Tibial nerve (tissue), 4 donors: ENCODE measurements at places on chromosomes 7 and 10.

DNA sequence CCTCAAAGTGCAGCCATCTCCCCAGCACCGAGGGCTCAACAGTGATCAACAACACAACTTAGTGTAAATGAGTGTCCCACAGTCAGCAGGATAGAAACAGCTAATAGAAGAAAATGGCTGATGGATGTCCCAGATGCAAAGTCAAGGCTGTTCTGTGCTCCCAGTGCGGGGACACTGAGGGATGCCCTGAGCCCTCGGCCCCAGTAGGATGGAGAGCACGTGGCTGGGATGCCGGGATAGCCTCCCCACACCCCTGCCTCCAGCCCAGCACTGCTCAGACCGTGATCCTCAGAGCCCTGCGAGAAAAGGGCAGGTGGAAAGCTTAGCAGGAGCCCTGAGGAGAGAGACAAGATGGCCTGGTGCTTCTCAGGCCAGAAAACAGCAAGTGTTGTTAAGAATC, 243.9 kb upstream of the TCERG1L start:
- no peak for DNase-seq

DNA sequence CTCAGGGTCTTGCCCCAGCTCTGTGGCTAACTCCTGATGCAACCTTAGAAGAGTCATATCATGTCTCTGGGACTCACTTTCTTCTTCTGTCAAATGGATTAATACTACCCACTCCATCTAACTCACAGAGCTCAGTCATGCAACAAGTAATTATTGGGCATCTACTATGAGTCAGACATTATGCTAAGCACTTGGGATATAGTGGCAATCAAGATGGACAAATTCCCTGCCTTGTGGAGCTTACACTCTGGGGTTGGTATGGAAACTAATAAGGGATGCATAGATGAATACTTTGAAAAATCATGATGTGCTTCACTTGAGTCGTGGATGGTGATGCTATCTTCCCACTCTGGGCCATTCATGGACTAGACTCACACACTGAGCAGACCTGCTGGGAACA, 88.9 kb downstream of the KCNMA1 start:
- no peak for DNase-seq

DNA sequence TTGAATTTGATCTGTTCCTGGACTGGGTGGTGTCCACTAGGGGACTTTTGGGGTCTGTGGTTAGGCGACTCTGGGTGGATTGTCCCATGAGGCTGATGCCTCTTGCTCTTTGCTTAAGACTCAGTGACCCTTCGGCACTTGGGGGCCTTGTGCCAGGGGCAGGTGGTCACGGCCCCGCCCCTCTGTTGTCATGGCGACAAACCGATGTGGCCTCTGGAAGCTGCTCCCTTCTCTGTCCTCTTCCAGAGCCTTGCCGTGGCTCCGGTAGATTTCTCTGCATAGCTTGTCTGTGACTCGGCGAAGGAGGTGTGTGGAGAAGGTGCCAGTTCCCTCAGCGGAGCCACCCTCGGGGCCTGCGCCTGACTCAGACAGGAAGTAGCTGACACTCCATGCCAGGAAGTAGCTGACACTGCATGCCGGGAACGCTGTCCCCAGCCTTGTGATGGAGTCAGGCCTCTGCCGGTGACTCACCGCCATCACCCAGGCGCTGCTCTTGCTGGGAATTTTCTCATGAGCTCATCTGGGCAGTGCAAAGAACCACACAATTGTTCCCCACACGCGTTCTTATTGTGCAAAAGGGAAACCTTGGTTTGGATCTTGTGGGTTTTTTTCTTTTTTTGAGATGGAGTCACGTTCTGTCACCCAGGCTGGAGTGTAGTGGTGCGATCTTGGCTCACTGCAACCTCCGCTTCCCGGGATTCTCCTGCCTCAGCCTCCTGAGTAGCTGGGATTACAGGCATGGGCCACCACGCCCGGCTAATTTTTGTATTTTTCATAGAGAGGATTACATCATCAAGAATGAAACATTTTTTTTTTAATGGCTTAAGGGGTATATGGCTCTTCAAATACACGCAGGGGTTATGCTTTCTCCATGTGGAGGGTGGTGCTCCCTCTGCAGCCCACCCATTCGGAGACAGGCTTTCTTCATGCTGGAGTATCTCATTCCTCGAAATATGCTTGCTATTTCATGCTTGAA, 72.6 kb downstream of the PFKFB3 start:
- DNase-seq, result peak; percentile 84

DNA sequence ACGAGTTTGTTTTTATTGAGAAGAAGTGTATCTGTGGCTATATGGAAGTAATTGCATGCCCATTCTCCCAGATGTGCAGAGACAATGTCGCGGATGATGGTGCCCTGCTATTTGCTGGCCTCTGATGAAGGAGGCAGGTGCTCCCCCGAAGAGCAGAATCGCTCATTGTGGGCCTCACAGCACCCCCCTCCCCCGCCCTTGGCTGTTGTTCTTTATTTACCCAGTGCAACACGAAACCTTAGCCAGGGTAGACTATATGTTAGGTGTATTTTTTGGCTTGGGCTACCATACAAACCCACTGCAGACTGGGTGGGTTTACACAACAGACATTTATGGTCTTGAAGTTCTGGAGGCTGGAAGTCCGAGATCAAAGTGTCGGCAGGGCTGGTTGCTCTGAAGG, 3.4 kb upstream of the ADCY1 start:
- DNase-seq, result no peak

- DNase-seq, result no peak
Observed at GRCh38 chr10:128103229-128103714, 23.0 kb downstream of the MKI67 start.

GRCh38 chr10:124578231-124579010, 116.8 kb downstream of the LHPP start:
- DNase-seq, result no peak

- no peak for DNase-seq
Observed at GRCh38 chr10:34800624-34801023, 14.5 kb downstream of the PARD3 start.

GRCh38 chr10:123570051-123570897, 95.9 kb upstream of the GPR26 start:
- no peak for DNase-seq

- no peak for DNase-seq
Observed at GRCh38 chr10:120156614-120157274, 264.2 kb downstream of the SEC23IP start.

DNA sequence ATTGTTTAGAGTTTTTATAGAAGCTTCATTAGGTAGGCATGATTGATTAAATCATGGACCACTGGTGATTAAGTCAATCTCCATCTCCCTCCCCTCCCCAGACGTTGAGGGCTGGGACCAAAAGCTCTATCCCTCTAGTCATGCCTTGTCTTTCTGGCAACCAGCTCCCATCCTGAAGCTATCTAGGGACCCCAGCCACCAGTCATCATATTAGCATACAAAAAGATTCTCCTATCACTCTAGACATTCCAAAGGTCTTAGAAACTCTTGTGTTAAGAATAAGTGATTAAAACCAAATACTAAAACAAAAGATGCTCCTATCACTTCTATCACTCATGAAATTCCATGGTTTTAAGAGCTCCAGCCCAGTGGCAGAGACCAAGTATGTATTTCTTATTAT, 178.2 kb downstream of the RAPGEF5 start:
- DNase-seq, result no peak

GRCh38 chr10:89526358-89526757, 9.0 kb downstream of the SLC16A12 start:
- no peak for DNase-seq

- no peak for DNase-seq
Observed at GRCh38 chr7:131032786-131033185, 294.9 kb upstream of the MKLN1 start.

- DNase-seq, result no peak
Observed at GRCh38 chr10:126387041-126387921, 996 bp downstream of the ADAM12 start.

DNA sequence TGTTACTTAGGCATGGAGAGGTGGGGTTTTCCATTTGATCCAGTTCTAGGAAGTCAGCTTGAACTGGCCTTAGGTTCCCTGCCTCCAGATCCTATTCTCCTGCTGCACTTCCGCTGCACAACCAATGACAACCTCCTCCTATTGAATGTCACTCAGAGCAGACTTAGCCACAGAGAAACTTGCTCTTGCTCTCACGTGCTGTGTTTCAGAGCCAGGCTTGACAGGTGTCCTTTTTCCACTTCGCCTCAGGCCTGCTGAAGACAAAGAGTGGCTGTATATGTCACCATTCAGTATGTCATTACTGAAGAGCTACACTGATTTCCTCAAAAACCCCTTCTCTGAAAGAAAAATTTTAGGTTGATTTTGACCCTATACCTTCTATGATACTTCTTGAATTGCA, 115.4 kb upstream of the ETV1 start:
- DNase-seq, result no peak

- peak; percentile 0 for DNase-seq
Observed at GRCh38 chr10:129511086-129511485, 44.0 kb downstream of the MGMT start.

- DNase-seq, result no peak
Observed at GRCh38 chr10:31866118-31866670, 62.4 kb downstream of the ARHGAP12 start.

DNA sequence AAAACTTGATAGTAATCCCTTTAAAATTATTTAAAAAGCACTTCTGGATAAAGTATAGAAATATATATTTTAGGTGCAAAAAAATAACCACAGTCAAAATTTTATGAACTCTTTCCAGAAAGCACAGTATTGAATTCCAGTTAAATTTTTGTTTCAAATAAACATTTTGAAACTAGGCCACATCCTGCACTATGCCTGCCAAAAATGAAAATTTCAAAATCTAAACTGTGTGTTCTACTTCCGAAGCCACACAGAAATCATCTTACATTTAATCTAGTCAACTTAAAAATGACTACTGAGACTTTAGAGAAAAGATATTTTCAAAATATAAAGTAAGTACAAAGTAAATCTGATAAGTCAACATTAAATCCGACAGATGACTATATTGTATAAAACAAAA, 50.0 kb downstream of the MAGI2 start:
- no peak for DNase-seq

- DNase-seq, result no peak
Observed at GRCh38 chr7:36677769-36678437, 46.4 kb downstream of the AOAH start.

DNA sequence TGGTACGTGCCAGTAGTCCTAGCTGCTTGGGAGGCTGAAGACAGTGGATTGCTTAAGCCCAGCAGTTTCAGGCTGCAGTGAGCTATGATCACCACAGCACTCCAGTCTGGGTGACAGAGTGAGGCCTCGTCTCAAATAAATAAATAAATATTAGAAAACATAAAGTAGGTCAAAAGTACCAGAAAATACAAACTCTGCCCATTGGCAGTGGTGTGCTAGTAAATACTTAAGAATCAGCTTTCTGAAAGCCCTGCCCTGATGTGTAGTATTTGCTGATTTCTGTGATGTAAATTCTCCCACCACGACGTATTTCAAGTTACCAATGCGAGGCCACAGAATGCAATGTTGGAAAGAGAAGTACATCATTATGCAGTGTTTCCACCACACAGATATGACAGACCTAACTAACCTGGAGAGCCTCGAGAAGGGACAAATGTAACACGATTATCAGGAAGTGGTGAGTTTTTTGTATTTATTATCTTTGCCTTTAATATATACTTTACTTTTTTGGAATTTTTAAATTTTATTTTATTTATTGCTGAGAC, 11.8 kb upstream of the MAP3K8 start:
- DNase-seq, result no peak

DNA sequence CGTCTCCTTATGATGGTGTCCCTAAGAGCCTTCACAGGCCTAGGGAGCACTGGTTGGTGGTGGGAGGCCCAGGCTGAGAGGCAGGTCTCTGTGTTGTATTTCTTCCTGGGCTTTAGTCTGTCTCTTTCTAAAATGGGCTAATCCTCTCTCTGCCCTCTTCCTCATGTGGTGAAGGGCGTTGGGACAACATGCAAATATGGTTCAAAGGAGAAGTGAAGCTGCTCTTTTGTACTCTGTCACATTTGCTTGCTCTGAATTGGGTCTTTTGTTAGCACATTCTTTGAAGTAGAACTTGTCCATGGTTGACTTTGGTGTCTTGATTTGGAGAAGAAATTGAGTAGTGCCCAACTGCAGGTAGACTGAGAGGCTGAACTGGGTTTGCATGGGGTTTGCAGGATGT, 814 bp downstream of the HK1 start:
- no peak for DNase-seq

DNA sequence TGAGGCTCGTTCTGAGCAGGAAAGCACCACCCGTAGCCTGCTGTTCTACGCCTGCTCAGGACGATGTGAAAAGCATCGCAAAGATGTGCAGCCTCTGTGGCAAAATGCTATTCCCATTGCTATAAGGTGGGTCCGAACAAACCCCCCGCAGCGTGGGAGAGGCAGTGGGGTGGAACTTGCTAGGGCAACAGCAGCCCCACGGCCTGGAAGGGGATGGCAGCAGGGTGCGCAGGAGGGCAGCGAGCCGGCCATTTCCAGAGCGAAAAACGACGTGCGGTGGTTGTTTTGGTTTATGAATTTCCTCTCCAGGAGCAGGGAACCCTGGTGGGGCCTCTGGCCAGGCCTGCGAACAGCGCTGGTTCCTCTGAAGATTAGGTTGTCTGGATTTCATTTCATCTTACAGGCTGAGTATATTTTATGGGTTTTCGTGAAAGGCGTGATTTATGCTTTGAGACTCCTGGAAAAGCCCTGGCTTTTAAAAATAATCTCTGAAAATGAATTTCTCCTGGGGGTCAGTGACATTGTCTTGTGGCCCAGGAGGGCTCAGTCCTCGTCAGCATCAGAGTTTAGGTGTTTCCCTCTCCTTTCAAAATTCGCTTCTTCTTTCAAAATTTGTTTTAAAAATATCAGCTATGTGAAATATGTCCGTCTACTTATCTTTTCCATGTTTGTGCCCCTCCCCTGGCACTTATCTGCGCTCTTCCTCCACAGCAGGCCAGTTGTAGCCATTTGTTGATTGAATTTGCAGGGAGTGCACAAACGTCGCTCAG, 42.3 kb upstream of the UBE3C start:
- no peak for DNase-seq

- no peak for DNase-seq
Observed at GRCh38 chr10:100934084-100934659, 21.4 kb downstream of the SLF2 start.

DNA sequence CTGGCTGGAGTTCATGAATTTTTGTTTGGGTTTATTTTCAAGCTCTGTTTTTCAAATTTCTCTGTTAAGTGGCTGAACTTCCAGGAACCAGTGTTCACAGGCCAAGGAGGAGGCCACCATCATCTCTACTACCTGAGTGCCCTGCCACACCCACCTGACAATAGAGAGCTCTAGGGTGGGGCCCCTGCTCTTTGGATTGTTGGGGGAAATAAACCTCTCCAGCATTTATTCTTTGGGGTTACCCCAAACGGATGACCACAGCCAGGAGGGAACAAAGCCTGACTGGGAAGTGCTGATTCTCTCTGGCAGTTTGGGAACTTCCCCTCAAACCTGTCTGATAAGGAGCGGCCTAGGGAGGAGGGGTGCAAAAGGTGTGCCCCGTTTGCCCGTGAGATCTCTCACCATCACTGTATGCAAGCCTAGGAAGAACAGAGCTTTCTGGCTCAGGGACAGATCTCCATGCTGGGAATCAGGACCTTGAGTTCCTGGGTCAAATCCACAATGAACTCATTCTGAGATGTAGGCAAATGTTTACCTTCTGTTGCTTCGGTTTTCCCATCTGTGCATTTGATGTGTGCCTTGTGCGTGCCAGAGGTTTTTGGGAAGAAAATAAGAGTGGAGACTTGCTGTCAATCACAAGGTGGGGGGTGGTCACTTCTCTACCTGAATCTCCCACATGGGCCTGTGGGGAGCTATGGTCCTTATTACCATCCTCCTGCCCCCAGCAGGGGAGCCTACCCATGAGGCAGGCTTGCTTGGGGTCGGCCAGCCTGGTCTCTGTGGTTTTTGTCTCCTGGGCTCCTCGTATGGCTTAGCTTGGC, 27.7 kb upstream of the PDCD4 start:
- no peak for DNase-seq
